Gastrocnemius medialis (tissue), 4 donors: ENCODE measurements at places on chromosomes 3 and 15. TPM values are rescaled to one million over a fixed set of nuclear protein-coding genes. Genes with fewer than 3 reads are reported as not detected.

DNA sequence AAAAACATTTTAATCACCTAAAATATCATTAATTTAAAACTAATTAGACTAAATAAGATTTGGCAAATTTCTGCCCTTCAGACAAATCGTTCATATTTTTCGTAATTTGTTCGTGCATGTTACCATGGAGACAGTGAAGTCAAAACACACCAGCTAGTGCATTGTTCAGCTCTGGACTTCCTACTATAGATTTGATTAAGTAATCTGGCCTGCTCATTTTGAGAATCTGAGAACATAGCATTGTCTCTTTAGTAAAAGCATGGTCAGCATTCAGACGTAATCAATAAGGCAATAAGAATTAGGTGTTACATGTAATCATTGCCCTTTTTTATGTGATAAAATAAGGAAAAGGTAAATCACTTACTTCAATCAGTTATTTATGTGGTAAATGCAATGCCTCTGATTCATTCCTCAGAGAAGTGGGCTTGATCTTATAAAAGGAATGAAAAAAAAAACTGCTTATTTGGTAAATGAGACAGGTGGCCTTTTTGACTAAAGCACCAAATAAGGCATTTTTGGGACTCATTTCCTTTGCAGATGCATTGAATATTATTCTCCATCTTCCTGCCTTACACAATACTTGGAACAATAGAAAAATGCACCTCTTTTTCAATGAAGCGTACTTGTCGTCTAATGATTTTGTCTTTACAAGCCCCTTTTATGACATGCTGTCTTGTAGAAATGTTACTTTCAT, 84.5 kb upstream of the FNDC3B start:
- H3K27ac ChIP-seq: no peak overlapping the region
- H3K36me3 ChIP-seq: no peaks in the 10 kb centered on the region
- H3K4me1 ChIP-seq: no peaks in the 10 kb centered on the region
- no peaks in the 10 kb centered on the region for H3K27me3 ChIP-seq

DNA sequence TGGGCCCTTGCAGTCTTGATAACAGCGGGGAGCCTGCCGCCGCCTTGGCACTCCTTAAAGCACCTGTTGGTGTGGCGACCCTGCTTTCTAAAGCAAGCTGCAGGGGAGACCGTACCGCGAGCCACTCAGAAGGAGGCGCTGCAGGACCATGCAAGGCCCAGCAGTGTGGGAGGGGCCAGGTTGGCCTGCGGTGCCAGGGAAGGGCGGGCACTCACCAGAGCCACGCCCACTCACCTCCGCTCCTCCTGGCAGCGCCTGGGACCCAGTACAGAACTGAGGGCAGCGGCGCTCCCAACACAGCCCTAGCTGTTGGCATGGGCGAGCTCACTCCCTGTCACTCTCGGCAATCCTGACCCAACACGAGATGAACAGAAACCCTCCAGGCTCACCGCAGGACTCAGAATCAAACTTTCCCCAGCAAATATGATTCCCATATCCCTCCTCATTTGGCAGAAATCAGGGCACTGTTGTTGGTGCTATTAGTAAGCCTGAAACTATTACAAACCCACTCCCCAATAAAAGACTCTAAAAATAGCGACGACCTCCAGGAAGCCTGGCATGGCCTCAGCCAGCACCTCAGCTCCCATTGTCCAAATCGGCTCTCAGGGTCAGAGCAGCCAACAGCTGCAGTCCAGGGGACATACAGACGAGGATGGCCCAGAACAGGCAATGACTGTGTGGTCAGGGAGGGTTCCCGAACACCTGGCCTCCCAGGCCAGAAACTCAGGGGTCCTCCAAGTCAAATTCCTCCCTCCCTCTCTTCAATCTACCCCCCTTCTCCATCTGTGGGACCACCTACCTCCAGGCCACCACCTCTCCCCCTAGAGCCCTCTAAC, 77.2 kb downstream of the TBC1D2B start:
- no peaks in the 10 kb centered on the region for H3K27me3 ChIP-seq
- H3K27ac ChIP-seq: no peak overlapping the region
- DNase-seq: peak; percentile 60

DNA sequence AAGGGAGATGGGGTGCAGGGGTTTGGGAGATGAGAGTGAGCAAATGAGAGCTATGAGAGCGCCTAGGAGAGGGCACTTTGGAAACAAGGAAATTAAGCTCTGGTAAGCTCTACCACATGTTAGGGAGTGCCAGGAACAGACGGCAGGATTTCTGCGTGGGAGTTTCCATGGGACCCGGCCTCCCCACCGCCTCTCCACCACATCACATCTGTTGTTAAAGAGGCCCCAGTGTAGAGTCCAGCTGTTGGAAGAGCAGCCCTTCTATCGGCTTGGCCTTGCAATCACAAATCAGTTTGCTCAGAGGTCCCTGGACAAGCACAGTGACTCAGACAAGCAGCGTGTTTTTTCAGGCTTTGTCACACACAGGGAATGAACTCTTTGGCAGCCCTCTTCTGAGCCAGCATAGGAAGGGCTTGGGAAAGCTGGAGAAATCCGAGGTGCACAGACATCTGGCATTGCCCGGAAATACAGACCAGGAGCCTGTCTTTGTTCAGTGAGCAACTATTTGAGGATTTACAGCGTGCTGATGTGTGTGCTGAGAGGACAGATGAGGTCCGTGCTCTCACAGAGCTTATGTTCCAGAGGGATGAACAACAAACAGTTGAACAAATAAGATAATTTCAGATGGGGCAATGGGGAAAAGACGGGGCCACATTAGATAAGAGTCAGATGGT, 370.6 kb upstream of the PROK2 start:
- H3K27me3 ChIP-seq: no peaks in the 10 kb centered on the region
- H3K4me3 ChIP-seq: no peak overlapping the region
- H3K36me3 ChIP-seq: no peaks in the 10 kb centered on the region
- DNase-seq: peak; percentile 32
- H3K27ac ChIP-seq: peak overlapping the region; percentile 11
- peaks cover 9% of the 10 kb centered on the region for H3K4me1 ChIP-seq

DNA sequence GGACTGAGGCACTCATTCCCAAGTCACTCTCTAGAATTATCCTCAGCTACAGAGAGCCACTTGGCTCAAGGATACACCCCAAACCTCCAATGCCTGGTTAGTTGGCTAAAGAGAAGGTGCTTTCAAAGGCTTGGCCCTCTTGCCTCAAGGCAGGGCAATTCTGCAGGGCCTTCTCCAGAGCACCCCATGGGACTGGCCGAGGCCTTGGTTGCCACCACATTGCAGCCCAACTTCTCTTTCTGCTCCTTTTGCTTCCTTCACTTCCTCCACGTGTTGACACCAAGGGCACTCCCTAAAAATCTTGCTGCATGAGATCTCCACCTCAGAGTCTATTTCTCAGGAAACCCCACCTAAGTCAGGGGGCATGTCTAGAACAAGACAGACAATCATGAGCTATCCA, 36.7 kb downstream of the MEGF11 start:
- DNase-seq: no peak
- H3K27ac ChIP-seq: no peak overlapping the region
- no peak overlapping the region for H3K4me3 ChIP-seq
- no peaks in the 10 kb centered on the region for H3K36me3 ChIP-seq
- no peaks in the 10 kb centered on the region for H3K4me1 ChIP-seq

- no peak for DNase-seq
- H3K27me3 ChIP-seq: no peaks in the 10 kb centered on the region
- H3K27ac ChIP-seq: no peak overlapping the region
- no peak overlapping the region for H3K4me3 ChIP-seq
Measured at GRCh38 chr15:99651023-99651807, 82.0 kb downstream of the LYSMD4 start.

- no peak overlapping the region for H3K27ac ChIP-seq
- no peaks in the 10 kb centered on the region for H3K4me1 ChIP-seq
- no peaks in the 10 kb centered on the region for H3K36me3 ChIP-seq
Measured at GRCh38 chr3:131738095-131738494, 235.3 kb upstream of the MRPL3 start.

DNA sequence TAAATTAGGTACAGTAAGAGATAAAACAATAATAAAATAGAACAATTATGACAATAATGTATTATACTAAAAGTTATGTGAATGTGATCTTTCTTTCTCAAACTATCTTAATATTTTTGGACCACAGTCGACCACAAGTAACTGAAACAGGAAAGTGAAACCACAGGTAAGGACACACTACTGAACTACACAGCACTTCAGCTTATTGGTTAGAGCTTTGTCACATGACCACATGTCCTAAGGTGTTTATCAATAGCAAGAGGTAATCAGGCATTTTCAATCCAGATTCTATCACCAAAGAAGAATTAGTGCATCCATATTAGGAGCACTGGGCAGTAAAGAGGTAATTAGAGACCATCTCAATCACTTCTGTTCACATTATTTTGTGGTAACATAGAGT, 392.8 kb downstream of the RSL24D1 start:
- H3K27ac ChIP-seq: no peak overlapping the region
- H3K4me3 ChIP-seq: no peak overlapping the region
- H3K4me1 ChIP-seq: no peaks in the 10 kb centered on the region
- no peak for DNase-seq
- H3K27me3 ChIP-seq: no peaks in the 10 kb centered on the region

GRCh38 chr15:100889385-100890050, 9.9 kb downstream of the ALDH1A3 start:
- no peaks in the 10 kb centered on the region for H3K4me1 ChIP-seq
- H3K27ac ChIP-seq: peak overlapping the region; percentile 54
- DNase-seq: peak; percentile 50
- no peak overlapping the region for H3K4me3 ChIP-seq
- peaks cover 16% of the 10 kb centered on the region for H3K27me3 ChIP-seq

- no peak overlapping the region for H3K27ac ChIP-seq
- no peak overlapping the region for H3K4me3 ChIP-seq
- DNase-seq: no peak
- H3K27me3 ChIP-seq: no peaks in the 10 kb centered on the region
- no peaks in the 10 kb centered on the region for H3K4me1 ChIP-seq
Measured at GRCh38 chr3:152038490-152038889, 165.0 kb downstream of the SUCNR1 start.

- H3K27ac ChIP-seq: peak overlapping the region; percentile 85
- H3K27me3 ChIP-seq: no peaks in the 10 kb centered on the region
- H3K4me1 ChIP-seq: peaks cover 51% of the 10 kb centered on the region
- H3K36me3 ChIP-seq: no peaks in the 10 kb centered on the region
Measured at GRCh38 chr3:16148783-16149182, 25.7 kb upstream of the GALNT15 start.

GRCh38 chr3:151182349-151183079, 20.5 kb downstream of the GPR171 start:
- no peaks in the 10 kb centered on the region for H3K27me3 ChIP-seq
- no peaks in the 10 kb centered on the region for H3K36me3 ChIP-seq
- H3K27ac ChIP-seq: peak overlapping the region; percentile 14
- no peak for DNase-seq
- no peak overlapping the region for H3K4me3 ChIP-seq
- peaks cover 14% of the 10 kb centered on the region for H3K4me1 ChIP-seq

The HGD gene
- total RNA-seq: not detected

The SERF2 gene
- 603 TPM for total RNA-seq

The ABHD2 gene
- 19.3 TPM for total RNA-seq

The GHSR gene
- not detected for total RNA-seq

The PLSCR2 gene
- total RNA-seq: not detected

The CASR gene
- not detected for total RNA-seq
